Urinary bladder (tissue), 4 donors: ENCODE measurements at places on chromosomes 6 and 20. TPM values are rescaled to one million over a fixed set of nuclear protein-coding genes. Genes with fewer than 3 reads are reported as not detected.

The GSTA3 gene
- not detected for polyA plus RNA-seq

DNA sequence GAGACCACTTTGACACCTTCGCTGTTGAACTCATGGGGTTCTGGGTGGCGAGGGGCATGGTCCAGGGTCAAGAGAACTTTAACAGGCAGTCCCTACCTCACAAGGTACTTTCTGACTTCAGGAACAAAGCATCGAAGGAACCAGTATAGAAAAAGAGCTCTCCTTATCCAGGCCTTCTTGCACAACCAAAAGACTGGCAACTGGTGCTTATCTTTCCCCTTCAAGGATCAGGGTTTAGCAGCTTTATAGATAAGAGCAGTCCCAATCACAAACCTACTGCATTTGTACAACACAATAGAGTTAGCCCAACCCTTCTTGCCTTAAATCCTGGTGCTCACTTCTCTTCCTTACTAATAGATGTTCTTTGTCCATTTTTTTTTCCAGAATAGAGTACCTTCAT is 116.3 kb downstream of the SNX5 start:
- DNase-seq = no peak

GRCh38 chr6:18138906-18139305 is 16.0 kb downstream of the TPMT start:
- DNase-seq = no peak

DNA sequence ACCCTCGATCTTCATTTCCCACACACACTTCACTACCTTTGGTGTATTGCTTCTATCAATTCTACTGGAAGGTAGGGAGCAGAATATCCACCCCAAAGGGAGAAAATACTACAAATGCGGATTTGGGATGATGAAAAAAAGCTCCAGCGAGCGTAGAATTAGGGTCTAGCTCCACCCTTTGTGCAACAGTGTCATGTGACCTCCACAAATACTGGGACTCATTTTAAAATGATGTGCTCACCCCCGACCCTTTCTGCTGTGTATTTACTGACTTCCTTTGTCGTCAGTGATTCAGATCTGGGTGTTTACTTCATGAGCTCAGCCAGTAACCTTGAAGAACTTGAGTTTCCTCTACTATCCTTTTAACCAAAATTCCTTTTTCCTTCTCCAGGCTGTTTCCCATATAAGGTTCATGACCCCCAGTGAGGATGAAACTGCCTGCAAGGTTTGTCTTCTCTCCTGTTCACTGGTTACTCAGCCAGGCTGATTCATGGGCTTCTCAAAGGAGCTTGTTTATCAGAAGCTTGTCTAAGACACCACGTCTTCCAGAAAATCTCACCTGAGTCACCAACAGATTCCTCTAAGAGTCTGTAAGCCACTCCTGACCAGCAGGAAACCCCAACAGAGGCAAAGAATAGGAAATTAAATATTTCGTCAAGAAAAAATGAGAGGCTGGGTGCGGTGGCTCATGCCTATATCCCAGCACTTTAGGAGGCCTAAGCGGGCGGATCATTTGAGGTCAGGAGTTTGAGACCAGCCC is 39.6 kb upstream of the PAX1 start:
- DNase-seq = no peak

DNA sequence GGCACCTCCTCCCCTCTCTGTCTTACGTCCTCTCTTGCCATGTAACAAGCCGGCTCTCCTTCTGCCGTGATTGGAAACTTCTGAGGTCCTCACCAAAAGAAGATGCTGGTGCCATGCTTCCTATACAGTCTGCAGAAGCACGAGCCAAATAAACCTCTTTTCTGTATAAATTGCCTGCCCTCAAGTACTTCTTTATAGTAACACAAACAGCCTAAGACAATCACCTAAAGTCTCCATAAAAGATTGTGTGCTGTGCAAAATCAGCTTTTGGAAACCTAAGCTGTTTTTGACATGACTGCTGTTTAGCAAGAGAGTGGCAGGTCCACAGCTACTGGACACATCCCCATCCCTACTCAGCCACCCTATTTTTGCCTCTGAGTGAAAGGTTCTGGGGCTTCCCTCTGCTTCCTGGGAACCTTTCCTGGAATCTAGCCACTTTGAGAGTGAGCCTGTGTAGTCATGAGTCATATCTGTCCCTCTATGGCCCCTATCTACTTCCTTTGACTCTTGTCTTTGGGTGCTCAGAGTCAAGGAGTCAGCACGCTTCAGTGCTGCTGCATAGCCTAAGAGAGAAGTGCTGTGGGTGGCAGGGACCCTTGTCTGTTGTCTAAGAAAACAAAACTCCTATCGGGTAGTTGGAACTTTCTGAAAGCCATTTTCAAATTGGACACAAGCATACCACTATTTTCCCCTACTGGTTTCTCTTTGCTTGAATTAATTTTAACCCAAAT is 110.0 kb downstream of the PPP1R14C start:
- DNase-seq = no peak

The LHFPL5 gene
- not detected for polyA plus RNA-seq

The CAGE1 gene
- polyA plus RNA-seq = not detected

DNA sequence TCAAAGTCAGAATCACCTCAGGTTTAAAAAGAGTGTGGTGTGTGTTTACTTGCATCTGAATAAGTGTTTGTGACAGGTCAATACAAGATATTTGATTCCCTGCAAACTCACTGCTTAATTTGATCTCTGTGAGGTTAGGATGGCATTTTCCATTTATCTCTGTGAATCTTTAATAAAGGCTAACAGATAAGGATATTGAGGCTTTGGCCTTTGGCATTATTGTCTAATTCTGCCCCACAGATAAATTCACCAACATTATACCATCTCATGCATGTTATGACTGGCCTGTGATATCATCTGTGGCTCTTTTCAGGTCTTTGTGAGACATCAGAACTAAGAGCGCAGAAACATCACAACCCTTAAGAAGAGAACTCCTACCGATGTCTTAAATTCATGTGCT is 84.7 kb downstream of the TRMT6 start:
- DNase-seq = no peak

DNA sequence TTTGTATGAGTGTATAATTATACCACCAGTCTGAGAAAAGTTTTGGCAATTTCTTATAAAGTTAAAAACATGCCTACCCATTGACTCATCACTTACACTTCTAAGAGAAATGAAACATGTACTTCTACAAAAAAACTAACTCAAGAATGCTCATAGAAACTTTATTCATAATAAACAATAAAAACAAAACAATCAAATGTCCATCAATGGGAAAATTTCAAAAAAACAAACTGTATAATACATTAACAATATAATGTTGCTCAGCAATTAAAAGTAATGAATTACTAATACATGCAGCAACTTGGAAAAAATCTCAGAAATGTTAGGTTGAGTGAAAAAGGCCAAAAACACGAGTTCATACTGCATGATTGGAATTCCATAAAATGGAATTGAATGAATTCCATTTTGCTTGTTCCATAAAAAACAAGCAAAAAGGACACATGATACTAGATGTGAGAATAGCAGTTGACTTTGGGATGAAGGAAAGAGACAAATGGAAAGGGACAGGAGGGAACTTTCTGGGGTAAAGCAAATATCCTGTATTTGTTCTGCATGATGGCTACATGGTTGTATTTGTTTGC is 726.6 kb downstream of the RFPL4B start:
- DNase-seq = no peak

DNA sequence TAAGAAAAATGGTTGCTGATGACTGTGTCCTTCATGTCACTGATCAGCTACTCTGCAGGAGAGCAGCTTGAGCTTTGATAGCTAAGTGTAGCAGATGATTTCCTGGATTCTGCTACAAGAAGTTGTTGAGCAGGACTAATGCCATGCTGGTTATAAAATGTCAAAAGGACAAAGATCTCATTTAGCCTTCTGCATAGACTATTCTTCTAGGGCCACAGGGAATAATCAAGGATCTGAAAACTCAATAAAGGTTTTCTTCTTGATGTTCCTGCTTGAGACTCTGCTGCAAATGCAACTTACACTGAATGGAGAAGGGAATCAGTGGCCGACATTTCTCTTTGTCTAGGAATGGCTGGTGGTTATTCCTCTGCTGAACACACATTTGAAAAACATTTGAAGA is 360.3 kb upstream of the PTCHD4 start:
- DNase-seq = no peak

DNA sequence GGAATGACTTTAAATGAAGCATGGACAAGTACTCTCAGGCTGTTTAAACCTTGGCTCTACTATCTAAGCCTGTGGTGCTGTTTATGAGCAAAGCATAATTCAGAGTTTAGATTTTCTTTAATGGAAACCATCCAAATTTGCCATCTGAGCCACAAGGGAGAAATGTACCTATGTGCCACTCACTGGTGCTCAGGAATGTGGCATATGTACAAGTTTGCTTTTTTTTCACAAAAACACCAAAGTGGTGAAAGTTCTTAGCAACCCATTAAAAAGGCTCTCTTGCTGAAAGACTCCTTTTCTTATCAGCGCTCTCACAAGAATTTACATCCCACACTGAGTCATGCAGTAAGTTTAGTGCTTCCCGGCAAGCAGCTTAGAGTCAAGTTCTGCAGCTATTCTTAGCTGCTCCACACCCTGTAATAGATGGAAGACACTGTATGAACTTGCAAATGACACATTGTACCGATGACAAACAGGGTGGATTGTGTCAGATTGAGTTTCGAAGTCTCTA is 57.3 kb upstream of the MLIP start:
- peak; percentile 67 for DNase-seq

The FOXS1 gene
- polyA plus RNA-seq = 1.7 TPM

The C6orf52 gene
- 0.57 TPM for polyA plus RNA-seq

DNA sequence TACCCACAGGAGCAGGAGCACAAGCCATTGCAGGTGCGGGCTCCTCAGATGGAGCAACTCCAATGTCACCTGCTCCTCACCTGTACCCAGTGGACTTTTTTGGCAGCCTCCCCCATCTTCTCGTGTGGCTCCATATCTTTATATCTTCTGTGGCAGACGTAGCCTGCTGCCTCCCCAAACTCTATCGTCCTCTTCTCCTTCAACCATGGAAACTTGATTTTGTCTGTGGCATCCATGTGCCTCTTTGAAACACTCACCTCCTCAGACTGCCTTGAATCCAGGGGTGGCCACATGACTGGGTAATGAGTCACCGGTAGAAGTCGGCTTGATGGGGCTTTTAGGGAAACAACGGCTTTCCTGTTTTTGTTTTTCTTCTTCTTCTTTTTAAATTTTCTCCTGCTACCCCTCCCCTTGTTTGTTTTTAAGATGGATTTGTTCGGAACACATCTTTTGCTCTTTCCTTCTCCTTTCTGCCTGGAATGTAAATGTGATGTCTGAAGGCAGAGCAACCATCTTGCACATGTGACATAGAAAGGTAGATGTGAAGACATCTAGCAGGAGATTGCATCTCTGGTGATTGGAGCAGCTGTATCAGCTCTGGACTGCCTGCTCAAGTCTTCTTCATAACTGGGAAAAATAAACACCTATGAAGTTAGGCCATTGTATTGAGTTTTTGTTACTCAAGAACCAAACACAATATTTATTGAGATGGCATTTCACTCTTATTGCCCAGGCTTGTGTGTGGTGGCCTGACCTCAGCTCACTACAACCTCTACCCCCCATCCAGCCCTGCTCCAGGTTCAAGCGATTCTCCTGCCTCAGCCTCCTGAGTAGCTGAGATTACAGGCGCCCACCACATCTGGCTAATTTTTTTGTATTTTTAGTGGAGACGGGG is 69.9 kb upstream of the DDR1 start:
- no peak for DNase-seq

The RSPH9 gene
- polyA plus RNA-seq = 0.60 TPM

GRCh38 chr20:60170116-60170515 is 211.9 kb downstream of the CDH26 start:
- no peak for DNase-seq

The MLN gene
- not detected for polyA plus RNA-seq

GRCh38 chr20:32914031-32914430 is 55.3 kb downstream of the EFCAB8 start:
- no peak for DNase-seq

The BFSP1 gene
- 2.0 TPM for polyA plus RNA-seq

The IL20RA gene
- polyA plus RNA-seq = 2.1 TPM

The CAPN11 gene
- 1.1 TPM for polyA plus RNA-seq

- DNase-seq = no peak
Measured at GRCh38 chr20:47295921-47296426, 60.5 kb downstream of the ZMYND8 start.

DNA sequence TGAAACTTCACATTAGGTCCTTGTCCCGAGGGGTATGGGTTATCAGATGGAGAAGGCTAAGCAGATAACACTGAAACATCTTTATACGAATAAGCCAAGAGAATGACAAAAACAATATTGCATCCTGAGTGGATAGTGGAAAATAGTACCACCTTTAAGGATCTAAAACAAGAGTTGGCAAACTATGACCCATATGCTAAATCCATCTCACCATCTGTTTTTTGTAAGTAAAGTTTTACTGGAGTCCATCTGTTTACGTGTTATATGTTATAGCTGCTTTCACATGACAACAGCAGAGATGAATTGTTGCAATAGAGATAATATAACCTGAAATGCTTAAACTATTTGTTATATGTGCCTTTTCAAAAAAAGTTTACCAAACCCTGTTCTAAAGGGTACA is 76.1 kb upstream of the TRDN start:
- no peak for DNase-seq

DNA sequence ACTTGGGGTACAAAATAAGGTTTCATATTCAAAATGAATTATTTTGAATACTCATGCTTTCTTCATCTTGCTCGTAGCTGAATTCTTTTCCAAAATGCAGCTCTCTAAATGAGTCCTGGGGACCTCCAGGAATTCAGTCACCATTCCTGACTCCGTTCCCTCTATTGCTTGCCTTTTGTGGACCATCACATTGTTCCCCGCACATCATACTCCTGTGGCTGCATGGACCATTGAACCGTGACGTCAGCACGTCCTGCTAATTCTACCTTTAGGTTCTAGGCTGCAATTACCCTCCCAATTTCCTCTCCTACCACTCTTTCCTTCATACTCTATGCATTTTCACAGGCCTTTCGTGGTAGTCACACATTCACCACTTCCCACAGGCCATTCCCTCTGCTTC is 173.1 kb upstream of the ID4 start:
- DNase-seq = no peak

DNA sequence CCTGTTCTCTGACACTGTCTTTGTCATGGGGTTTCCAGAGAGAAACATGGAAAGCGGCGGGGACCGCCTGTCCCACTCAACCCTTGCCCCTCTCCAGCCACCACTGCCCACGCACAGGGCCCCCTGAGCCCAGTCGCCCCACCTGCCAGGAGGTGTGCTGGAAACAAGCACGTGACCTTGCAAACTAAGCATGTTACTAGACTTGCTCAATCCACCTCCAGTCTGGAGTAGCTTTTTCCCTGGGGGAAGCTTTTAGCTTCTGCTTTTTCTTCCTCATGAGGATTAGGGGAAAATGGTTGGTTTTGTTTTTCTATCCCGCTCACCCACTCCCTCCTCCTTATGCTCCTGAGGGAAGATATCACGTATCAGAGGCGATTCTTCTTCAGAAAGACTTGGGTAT is 105.7 kb downstream of the PLEKHG1 start:
- no peak for DNase-seq
